ENCODE measurements at places on chromosomes 2 and 18.

DNA sequence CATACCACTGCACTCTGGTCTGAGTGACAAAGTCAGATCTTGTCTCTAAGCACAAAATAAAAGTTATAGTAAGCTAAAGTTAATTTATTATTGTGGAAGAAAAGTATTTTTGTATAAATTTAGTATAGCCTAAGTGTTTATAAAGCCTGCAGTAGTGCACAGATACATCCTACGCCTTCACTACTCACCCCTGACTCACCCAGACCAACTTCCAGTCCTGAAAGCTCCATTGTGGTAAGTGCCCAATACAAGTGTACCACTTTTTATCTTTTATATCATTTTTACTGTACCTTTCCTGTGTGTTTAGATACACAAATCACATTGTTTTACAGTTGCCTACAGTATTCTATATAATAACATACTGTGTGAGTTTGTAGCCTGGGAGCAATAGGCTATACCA lies 57.5 kb downstream of the UBE2E3 start:
- DNase-seq: no peak

DNA sequence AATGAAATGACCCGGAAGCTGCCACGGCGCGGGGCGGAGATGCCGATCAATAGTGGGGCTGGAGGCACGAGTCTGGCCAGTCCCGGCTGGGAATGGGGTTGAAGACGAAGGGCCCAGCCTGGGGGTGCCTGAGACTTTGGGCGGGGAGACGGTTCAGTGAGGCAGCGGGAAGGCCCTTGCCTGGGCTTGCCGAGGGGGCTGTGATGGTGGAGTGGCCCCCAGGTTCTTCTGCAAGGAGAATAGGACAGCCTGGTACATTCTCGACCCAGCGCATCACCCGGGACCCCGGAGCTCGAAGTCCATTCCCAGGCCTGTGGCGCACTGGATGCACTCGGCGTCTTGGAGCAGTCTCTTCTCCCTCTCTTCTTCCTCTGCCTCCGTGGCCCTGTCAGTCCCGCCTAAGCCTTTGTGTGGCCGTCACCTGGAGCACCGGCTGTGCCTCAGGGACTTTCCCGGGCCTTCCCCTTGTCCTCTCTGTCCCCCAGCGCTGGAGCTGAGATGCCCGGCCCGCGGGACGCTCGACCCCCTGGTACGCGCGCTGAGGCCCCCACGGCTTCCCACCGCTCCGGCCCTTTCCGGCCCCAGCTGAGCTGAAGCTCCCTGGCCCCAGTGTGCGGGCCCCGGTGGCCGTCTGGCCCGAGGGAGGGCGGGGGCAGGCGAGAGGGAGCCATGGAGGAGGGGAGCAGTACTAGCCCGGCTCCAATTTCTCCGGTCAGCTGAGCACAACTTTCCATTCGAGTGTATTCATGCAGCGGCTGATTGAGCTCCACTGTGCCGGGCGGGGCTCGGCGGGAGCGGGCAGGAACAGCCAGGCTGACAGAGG lies 8.0 kb downstream of the SIX3 start:
- no peak for DNase-seq

GRCh38 chr2:203551778-203552177 lies 16.7 kb upstream of the RAPH1 start:
- DNase-seq: no peak

DNA sequence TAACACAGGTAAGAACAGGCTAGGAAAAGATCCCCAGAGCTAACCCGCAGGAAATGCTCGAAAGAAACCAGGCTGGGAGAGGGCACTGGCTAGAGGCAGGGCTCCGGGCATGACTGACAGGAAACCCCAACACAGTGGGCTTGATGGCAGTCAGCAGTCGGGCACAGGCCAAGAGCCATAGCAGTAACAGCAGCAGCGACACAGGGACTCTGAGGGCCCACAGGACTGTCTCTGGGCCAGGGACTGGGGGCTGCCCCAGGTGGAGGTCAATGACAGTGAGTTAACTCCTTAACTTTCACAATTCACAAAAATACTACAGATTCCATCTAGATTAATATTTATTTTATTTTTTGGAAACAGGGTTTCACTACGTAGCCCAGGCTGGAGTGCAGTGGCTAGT lies 37.3 kb upstream of the ASPRV1 start:
- no peak for DNase-seq

- DNase-seq: no peak
Measured at GRCh38 chr2:237118561-237119155, 33.0 kb downstream of the COPS8 start.

- no peak for DNase-seq
Measured at GRCh38 chr2:23653326-23653725, 268.3 kb downstream of the KLHL29 start.

GRCh38 chr2:126678269-126679065 lies 22.5 kb downstream of the GYPC start:
- DNase-seq: no peak

- no peak for DNase-seq
Measured at GRCh38 chr2:62408241-62408677, 97.7 kb downstream of the TMEM17 start.

GRCh38 chr2:62313449-62314227 lies 117.7 kb downstream of the B3GNT2 start:
- peak; percentile 46 for DNase-seq

DNA sequence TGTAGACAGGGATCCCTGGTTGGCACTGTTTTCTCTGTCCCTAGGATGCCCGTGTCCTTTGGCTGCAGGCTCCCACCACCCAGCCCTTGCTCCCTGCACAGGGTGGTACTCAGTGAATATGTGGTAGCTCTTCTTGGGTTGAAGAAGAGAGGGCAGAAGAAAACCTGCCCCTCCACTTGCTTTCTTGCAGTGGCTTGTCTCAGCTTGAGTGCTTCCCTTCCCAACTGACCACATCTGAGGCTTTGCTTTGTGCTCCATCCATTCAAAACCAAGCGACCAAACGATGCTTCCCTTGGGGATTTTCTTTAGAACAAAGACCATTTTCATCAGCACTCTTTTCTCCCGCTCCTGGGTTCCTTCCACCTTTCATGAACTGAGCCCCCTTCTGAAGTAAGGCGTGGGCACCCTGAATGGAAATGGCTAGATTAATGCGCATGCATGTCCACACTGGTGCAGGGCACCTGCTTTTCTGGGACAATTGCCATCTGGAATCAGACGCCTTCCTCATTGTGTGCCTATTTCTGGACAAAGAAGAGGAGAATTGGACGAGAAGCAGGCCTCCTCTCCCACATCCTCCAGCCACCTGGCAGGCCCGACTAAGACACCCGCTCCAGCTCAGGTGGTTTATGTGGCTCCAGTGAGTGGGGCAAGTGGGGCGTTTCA lies 59.1 kb downstream of the ARL4C start:
- DNase-seq: no peak

DNA sequence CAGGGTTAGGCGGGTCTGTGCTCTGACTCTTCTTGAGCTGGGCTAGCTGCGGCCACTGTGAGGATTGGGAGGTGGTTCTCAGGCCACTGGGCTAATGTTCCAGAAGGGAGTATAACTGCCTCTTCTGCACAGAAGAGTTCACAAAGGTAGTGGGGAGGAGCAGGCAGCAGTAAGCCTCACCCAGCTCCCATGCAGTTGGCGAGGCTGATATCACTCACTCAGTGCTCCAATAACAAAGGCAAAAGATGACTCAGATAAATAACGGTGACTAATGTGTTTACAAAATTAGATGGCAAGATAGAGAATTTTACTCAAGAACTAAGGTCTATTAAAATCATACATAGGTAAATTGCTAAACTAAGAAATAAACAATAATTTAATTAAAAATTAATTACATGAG lies 174.2 kb upstream of the TMEM200C start:
- no peak for DNase-seq

DNA sequence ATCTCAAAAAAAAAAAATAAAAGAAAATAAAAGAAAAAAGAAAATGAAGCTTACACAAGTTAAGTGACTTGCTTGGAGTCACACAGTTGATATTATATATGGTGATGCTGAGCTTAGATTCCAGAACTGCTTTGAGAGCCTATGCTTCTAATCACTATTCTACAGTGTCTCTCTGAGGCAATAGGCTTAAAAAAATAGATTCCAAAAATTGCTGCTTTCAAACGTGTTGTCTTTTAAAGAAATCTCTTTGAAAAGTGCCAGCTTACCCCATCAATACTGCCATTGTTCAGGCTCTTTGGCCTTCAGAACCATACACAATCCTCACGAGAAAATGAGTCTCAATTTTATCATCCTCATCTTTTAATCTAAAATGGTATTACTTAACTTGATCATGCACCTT lies 102.6 kb downstream of the CDK15 start:
- no peak for DNase-seq

GRCh38 chr2:182852801-182853200 lies 13.6 kb downstream of the FRZB start:
- DNase-seq: no peak

DNA sequence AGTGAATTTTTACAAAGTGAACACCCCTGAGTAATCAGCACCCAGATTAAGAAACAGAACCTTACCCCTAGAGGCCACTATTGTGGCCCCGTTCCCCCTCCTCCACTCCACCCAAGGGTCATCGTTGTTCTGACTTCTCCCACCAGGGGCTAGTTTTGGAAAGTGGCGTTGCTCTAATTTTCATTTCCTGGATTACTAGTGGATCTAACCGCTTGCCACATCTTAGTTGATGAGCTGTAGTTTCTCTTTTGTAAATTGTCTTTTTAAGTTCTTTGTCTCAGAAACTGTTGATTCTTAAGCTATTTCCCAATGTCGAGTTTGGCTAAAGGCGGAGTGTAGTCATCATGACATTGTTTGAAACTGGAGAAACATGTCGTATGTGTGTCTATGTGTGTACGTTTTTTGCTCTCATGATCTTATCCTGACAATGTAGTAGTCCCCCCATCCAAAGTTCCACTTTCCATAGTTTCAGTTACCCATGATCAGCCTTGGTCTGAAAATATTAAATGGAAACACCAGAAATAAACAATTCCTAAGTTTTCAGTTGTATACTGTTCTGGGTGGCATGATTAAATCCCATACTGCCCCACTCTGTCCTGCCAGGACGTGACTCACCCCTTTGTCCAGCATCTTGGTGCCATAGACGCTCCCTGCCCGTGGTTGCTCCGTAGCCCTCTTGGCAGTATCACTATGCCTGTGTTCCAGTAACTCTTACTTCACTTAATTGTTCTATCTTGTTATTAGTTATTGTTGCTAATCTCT lies 71.0 kb upstream of the SP3 start:
- no peak for DNase-seq

DNA sequence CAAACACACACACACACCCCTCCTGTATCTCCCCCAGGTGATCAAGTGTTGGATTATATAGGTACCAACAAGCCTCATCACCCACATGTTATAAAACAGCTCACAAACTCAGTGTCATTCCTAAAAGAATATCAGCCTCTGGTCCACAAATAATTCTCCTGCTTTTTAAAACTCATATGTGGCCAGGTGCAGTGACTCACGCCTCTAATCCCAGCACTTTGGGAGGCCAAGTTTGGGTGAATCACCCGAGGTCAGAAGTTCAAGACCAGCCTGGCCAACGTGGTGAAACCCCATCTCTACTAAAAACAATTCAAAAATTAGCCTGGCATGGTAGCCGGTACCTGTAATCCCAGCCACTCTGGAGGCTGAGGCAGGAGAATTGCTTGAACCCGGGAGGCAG lies 87.8 kb downstream of the LRATD1 start:
- no peak for DNase-seq

DNA sequence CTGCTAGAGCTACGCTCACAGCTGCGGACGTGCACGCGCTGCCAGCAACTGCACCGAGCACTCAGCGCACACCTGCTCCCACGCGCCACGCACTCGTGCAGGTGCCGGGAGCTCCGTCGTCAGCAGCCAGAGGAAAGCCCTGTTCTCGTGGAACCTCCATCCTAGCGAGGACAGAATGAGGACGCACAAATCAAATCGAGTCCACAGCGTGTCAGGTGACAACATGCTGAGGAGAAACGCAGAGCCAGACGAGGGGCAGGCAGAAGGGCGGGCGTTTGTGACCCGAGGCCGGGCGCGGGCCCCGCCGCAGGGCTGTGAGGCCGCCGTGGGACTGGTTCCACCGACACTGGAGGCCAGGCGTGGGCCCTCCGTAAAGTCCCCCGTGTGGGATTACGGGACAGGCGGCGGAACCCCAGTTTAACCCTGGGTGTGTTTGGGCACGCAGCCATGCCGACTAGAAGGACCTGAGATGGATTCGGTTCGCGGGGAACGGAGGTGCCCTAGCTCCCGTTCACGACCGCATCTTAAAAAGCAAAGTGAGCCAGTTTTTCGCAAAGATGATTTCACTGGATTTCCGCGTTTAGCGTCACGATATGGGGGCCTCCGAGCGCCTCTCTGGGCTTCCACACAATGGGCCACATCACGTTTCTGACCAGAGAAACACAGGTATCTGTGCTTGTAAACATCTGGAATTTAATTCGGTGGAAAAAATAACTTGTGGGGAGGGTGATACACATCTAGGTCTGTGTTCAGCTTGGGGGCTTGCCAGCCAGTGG lies 26.9 kb upstream of the ALKAL2 start:
- DNase-seq: no peak

- no peak for DNase-seq
Measured at GRCh38 chr2:140550821-140551220, 1580.0 kb downstream of the LRP1B start.

GRCh38 chr18:8657873-8658470 lies 47.4 kb upstream of the MTCL1 start:
- no peak for DNase-seq

- peak; percentile 47 for DNase-seq
Measured at GRCh38 chr2:197197895-197198311, 112.7 kb downstream of the ANKRD44 start.

GRCh38 chr2:41038408-41038807 lies 586.5 kb upstream of the SLC8A1 start:
- no peak for DNase-seq

- no peak for DNase-seq
Measured at GRCh38 chr2:212998626-212999359, 152.6 kb downstream of the IKZF2 start.

GRCh38 chr18:46013484-46014189 lies 46.5 kb upstream of the EPG5 start:
- DNase-seq: no peak

- DNase-seq: no peak
Measured at GRCh38 chr2:178195390-178196166, 1.3 kb downstream of the OSBPL6 start.

DNA sequence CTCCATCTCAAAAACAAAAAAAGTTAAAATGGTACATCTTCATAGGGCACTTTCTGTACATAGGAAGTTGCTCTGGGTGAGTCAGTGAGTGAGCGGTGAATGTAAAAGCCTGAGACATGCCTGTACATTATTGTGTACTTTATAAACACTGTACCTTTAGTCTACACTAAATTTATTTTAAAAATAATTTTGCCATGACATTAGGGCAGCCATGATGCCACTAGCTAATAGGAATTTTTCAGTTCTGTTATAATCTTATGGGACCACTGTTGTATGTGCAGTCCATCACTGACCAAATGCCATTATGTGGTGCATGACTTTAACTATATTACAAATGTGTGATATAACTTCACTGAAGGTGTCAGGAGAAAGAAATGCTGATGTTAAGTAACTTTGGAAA lies 11.0 kb upstream of the TXNDC2 start:
- DNase-seq: no peak

GRCh38 chr2:120893811-120894584 lies 158.3 kb downstream of the GLI2 start:
- DNase-seq: no peak

Data from CD4-positive, alpha-beta T cell treated with Interleukin-12 subunit alpha and Interleukin-12 subunit beta, for 1 hour (primary cell).